ENCODE measurements at places on chromosomes 16 and 17.

GRCh38 chr16:53541326-53541725 lies 38.3 kb upstream of the AKTIP start:
- DNase-seq = no peak

- no peak for DNase-seq
These were observed 99.1 kb upstream of the RBBP6 start for GRCh38 chr16:24440306-24440705.

DNA sequence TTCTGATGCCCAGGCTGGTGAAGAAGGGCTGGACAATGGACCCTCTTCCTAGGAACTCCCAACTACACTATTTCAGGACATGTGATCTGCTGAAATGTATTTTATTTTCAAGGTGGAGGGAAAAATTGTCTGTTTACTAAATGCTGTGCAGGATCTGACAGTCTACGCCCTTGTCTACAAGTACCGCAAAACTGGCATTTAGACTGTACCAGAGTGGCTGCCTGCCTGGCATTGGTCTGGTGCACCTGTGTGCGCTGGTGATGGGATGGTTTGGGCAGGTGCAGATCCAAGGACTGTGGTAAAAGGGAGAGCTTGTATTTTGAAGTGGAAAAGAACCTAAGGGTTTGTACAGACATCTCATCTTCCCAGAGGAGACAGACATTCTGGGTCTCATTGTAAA lies 79.7 kb downstream of the AIPL1 start:
- no peak for DNase-seq

- no peak for DNase-seq
These were observed 166.4 kb downstream of the CEP112 start for GRCh38 chr17:66025551-66025950.

- DNase-seq = no peak
These were observed 1307.2 kb downstream of the CDH8 start for GRCh38 chr16:60729051-60729450.

- DNase-seq = no peak
These were observed 76.9 kb downstream of the RPA1 start for GRCh38 chr17:1906662-1907101.

GRCh38 chr17:46787478-46787877 lies 31.0 kb downstream of the WNT3 start:
- no peak for DNase-seq

- DNase-seq = no peak
These were observed 617 bp downstream of the COASY start for GRCh38 chr17:42562388-42563142.

DNA sequence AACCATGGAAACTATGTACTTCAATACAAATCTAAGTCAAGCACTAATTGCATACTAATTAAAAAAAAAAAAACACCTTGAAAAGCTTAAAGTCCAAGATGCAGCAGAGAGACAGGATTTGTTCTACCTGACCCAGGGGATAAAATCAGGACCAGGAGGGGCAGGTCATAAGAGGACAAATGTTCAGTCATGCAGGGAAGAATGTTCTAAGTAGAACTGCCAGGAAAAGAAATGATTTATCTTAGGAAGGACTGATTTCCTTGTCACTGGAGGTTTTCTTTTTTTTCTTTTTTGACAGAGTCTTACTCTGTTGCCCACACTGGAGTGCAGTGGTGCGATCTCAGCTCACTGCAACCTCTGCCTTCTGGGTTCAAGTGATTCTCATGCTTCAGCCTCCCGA lies 9.1 kb upstream of the GHDC start:
- DNase-seq = no peak

- DNase-seq = no peak
These were observed 573.9 kb downstream of the KCNJ18 start for GRCh38 chr17:22266231-22266630.

GRCh38 chr17:62067165-62068145 lies 2.4 kb upstream of the MED13 start:
- DNase-seq = no peak

- DNase-seq = no peak
These were observed 7.6 kb downstream of the CAMKK1 start for GRCh38 chr17:3885271-3885670.

DNA sequence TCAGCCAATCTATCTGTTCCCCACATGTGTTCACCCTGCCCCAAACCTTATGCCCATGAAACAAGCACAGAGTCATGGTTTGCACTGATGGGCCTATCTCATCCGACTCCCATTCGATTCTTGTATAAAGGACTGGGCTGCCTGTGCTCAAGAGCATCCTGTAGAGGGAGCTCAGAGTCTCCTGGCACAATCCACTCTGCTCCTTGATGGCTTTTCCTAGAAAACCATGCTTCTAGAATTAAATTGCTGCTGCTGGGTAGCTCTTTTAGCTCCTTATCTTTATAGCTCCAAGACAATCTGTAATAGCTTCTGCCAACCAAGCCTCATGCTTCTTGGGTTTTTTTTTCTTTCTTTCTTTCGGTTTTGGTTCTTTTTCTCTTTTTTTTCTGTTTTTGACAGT lies 9.7 kb downstream of the ZNF19 start:
- DNase-seq = no peak

DNA sequence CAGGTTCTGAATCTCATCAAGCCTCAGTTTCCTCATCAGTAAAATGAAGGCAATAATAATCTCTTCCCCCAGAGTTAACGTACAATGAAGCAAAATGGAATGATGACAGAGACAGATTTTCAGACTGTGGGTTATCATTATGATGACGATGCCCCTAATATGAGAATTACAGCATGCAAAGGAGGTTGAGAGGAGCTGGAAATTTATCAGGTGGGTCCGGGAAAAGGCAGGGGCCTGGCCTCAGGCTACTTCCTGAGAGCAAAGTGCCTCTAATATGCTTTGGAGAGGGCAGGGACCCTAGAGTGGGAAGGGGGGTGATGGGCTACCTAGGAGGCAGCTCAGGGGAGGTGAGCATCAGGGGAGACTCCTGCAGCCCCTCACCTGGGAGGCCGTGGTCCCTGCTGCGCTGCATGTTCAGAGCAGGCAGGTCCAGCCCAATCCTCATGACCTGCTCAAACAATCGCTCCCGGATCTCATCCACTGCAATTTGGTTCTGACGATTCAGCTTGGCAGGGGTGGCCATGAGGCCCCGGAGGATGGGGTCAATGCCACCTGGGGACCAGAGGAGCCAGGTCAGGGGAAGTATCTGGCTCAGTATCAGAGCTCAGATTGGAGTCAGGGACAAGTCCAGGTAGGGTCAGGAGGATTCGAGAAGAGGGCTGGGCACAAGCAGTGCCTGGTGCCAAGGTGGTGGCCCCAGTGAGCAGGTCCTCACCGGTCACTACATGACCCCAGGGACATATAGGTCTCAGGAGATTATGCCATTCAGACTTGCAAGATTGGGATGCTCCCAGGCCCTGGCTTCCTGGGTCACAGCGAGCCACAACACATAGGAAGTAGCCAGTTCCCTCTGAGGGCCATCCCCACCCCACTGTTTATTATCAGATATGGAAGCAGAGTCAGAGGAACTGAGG lies 8.1 kb downstream of the MPO start:
- DNase-seq = no peak

- DNase-seq = no peak
These were observed 612.3 kb upstream of the EEF2KMT start for GRCh38 chr16:5709889-5710288.

- DNase-seq = no peak
These were observed 168.5 kb downstream of the UTP18 start for GRCh38 chr17:51428668-51429495.

DNA sequence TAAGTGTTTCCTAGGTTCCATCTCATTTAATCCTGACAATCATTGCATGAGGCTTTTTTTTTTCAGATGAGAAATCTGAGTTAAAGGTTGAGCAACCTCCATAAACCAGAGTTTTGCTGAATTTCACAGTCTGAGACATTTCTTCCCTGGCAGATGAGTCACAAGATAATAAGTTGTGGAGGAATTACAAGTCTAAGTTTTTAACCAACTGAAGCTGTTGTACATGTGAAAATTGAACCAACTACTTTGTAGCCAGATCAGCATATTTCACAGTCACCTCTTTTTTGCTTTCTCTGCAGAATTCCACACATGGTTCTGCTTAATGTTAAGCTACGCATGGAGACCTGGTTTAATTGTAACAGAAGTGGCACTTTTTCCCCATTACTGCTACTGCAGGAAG lies 765.6 kb downstream of the CDH11 start:
- no peak for DNase-seq

GRCh38 chr17:34736611-34737010 lies 157.2 kb downstream of the TMEM132E start:
- DNase-seq = no peak

- DNase-seq = no peak
These were observed 750 bp downstream of the TMEM132E start for GRCh38 chr17:34579979-34580684.

- DNase-seq = no peak
These were observed 32.8 kb downstream of the MSI2 start for GRCh38 chr17:57289130-57289529.

DNA sequence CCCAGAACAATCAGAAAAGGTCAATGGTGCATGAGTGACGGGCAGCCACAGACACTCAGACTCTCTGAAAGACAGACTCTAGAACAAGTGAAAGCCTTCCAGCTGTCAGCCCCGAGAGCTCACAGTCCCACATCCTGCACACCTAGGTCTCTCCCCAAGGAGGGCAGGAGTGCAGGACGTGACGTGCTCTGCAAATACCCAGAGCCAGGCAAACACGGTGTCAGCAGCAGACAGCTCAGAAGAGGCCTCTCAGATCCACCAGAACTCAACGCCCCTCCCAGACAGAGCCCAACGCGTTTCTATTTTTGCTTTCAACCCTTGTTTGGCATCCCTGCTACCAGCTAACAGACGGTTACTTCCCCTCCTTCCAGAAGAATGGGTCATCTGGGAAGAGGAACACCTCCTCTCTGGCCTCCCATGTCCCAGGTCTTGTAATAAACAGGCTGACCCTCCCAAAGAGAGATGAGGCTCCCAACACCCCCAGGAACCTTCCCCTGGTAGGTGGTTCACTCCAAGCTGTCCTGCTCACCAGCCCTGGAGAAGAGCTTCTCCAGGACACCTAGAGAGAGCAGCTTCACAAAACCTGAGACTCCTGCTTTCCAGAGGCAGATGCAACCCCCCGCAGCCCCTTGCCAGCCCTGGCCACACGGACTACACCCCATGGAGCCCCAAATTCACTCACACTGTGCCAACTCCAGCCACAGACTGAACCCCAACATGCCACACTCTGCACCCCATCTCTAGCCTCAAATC lies 7.6 kb downstream of the PITPNM3 start:
- DNase-seq = no peak

DNA sequence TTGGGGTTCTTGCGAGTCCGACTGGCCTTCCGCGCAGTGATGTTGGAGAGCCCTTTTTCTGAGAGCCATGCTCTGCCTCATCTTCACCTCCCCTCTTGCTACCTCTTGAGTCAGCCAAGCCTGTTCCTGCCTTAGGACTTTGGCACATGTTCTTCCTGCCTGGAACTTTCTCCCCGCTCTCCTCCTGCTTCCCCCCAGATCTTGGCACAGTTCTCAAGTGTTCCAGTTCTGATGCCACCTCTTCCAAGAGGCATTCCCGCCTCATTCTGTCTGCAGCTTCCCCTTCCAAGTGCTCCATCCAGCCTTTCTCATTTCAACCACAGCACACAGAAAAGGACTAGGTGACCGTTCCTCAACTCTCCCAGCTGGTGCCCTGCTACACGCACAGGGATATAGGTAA lies 7.7 kb downstream of the AKAP1 start:
- no peak for DNase-seq

GRCh38 chr16:58333985-58334384 lies 39.2 kb upstream of the PRSS54 start:
- DNase-seq = no peak

DNA sequence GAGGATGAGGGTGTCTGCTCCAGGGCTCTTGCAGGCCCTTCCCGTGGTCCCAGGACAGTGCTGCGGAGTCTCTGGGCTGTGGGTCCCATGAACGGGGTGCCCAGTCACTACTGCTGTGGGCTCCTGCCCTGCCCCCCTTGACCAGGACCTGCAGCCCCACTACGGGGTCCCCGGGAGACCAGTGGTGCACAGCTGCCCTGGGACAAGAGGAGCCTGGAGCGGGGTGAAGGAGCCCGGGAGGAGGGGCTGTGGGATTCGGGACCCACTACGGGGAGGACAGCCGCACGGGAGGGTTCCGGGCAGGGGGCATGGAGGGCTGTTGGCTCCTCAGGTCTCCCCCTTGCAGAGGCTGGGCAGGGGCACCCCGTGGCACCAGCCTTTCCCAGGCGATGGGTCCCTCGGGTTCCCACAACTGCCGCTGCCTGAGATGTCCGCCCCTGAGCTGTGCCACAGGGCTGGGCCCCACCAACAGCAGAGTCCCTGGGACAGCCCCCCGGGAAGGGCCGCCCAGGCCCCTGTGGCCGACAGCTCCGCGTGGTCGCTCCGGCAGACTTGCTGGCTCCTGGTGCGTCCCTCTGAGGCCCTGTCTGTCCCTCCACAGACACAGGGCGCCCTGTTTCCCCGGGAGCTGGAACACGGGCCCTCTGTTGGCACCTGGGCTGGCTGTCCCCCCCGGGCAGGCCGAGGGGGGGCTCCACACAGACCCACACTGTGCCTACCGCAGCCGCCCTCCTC lies 52.1 kb upstream of the GNG13 start:
- DNase-seq = no peak

DNA sequence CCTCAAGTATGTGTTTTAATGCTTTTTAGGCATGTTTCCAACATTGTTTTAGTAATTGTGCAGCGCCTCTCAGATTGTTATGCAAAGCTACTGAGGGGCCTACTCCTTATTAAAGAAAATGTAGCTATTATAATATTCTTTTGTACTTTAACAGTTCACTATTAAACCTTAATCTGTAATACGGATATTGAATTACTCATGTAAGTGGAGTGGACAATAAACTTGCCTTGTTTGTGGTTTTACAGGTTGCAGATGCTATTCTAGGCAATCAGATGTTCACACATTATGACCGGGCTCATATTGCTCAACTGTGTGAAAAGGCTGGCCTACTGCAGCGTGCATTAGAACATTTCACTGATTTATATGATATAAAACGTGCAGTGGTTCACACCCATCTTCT lies 41.0 kb downstream of the PTRH2 start:
- no peak for DNase-seq

DNA sequence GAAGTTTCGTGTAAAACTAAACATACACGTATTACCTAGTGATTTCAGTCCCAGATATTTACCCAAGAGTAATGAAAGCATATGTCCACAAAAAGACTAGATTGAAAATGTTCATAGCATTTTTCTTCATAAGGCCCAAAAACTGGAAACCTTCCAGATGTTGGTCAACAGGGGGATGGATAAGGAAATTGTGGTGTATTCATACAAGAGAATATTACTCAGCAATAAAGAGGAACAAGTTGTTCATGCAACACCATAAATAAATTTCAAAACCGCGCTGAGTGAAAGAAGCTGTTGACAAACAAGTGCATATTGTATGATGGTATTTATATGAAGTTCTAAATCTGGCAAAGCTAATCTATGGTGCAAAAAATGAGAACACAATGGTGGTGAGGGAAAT lies 54.1 kb upstream of the NFAT5 start:
- DNase-seq = no peak
